Activated CD8-positive, alpha-beta memory T cell treated with anti-CD3 and anti-CD28 coated beads for 1 hour (primary cell): ENCODE measurements at places on chromosomes 7 and 10.

DNA sequence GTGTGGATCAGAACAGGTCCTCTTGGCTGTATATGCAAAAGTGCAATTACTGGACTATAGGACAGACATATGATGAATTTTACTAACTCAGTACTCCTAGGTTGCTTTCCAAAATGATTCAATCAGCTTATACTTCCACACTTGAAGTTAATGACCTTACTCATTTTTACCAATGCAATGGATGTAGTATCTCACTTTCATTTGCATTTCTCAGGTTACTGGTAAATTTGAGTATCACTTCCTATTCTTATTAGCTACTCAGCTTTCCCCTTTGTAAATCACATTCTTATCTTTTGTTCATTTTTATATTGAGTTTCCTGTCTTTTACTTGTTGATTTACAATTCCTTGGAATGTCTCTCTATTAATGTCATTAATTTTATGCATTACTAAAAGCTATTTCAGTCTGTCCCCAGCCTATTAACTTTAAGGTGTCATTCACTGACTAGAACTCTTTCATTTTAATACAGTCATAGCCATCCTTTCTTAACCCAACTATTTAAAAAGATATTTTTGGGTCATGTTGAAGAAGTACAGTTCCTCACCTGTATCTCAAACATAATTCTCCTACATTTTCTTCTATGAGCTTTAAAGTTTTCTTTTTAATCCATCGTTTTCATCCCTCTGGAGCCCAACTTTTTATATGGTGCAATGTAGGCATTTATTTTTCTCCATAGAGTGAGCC, 88.6 kb downstream of the VIM start:
- DNase-seq = no peak

DNA sequence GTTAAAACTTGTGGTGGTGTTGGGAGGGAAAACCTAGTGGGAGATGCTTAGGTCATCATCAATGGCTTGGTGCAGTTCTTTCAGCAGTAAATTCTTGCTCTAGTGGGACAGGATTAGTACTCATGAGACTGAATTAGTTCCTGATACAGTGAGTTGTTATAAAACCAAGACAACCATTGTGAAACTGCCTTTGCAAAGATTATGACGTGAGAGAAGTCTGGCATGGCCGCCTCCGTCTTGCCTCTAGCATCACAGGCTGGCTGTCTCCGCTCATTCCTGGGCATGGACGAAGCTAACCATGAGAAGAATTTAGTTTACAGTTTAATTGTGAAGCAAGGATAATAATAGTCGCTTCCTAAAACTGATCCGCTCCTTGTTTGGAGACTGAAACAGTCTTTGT, 186.4 kb downstream of the KIF20B start:
- no peak for DNase-seq

DNA sequence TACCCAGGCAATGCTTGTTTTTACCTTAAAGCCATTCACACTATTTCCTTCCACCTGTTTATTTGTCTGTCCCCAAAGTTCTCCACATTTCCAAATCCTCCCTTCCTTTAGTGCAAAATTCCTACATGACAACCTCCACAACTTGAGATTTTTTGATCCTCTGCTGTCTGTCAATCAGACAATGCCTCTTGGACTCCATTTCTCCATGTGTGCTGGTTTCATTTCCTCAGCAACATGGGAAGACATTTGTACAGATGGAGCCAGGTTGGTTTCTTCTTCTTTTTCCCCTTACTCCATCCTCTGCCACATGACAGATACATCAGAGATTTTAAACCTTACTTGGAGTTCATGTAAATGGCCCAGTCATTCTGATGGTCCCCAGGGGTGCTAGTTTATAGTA, 19.1 kb upstream of the GIMAP2 start:
- DNase-seq = no peak

DNA sequence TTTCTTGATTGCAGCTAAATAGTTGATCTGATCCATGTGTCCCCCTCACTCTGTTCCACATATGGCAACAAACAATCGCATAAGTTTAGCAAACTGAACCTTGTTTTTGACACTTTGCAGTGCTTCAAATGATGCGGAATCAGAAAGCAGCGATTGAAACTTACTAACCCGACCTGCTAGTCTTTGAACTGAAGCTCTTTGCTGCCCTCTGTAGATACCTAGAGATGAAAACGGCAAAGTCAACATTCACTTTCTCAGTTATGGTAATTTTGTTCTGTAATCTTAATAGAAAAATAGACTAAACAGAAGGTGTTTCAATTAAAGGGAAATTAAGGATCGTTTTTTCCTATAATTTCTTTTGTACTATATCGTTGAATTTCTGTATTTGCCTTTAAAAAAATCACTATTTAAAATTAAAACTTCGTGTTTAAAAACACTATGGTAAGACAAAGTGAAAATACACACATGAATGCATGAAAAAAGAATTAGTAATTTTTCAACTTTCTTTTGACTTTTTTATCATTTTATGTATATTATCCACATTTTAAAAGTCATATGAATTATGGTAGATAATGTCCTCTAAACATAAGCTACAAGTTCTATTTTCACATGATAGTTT, 276.5 kb downstream of the MAGI2 start:
- no peak for DNase-seq

GRCh38 chr7:101746314-101746713, 71.1 kb upstream of the CUX1 start:
- no peak for DNase-seq

- no peak for DNase-seq
These were observed 19.8 kb downstream of the CEP41 start for GRCh38 chr7:130420943-130421578.

DNA sequence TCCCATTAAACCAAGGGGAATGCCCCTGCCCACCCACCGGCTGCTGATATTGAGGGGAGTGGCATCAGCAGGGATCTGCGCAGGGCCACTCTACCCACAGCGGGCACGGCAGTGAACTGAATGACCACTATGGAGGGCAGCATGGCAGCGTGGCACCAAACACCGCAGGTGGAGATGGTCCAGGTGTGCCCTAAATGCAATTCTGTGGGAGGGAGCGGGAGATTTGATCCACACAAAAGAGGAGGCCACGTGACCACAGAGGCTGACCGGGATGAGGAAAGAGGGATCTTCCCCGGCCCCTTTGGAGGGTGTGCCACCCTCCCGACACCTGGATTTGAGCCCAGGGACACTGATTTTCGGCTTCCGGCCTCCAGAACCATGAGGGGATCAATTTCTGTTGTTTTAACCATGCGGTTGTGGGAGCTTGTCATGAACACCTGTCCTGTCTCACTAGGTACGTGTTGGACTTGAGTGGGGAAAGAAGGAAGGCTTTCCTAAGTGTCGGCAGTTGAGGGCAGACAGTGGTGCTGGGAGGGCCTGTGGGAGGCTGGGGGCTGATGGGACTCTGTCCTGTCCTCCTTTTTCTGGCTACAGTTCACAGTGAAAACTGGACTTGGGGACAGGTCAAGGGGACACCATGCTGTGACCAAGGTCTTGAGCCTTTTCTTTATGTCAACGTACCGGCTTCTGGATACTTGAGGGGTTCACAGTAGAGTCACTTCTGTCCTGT, 66.1 kb downstream of the CFAP46 start:
- DNase-seq = no peak

- no peak for DNase-seq
These were observed 20.3 kb downstream of the KLF6 start for GRCh38 chr10:3764626-3765112.

DNA sequence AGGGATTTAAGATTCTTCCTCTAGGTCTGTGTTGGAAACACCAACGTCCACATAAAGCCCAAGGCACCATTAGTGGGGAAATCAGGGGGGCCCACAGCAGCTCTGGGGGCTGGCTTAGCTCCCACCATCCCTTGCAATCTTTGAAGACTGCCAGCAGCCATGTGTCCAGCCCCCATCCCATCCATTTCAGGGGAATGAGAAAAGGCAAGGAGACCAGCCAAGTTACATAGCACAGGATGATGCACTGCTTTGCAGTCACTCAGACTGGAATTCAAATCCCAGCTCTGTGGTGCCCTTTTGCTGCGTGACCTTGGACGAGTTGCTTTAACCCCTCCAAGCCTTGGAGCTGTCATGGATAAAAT, 108.9 kb upstream of the ZMIZ1 start:
- DNase-seq = no peak

DNA sequence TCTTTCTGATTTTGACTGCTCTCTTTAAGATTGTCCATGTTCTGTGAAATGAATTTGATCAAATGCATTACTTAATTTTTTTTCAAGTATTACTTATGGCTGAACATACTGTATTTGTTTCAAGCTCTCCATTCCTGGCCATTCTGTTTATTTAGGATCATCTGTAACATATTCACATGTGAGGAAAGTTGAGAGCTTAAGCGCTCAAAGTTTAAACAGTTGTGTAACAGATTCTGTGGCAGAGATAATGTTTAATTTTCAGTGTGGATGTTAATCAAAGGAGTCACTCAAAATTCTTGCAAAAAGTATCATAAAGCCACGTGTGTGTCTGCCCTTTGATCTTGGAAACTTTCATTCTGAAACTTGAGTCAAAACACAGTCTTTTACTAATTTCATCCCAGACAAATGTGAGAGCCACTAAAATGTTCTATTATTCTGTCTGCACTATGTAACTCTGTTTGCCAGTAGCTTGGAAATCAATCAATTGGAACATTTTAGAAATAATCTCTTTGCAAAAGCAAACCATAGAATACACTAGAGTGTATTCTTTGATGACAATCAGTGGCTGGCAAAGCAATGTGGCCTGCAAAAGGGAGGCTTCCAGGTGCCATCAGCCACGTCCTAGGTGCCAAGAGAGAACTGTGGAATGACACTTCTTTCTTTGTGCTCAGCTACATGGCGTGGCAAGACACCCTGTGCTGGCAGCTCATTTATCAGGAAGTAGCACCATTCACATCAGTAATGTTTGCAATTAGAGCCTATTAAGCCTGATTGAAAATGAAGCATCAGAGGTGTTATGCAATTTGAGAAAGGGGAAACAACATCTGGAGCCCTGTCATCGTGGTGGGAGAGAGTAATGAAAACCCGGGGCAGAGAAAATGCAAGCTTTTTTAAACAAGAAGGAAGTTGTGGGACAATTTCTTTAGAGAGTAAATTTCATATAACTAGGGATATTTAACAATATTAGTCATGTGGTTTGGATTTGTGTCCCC, 40.9 kb downstream of the ARL5B start:
- DNase-seq = no peak

GRCh38 chr7:73769481-73770001, 529 bp downstream of the CLDN3 start:
- DNase-seq = no peak

GRCh38 chr7:2511769-2512168, 7.8 kb upstream of the LFNG start:
- no peak for DNase-seq

DNA sequence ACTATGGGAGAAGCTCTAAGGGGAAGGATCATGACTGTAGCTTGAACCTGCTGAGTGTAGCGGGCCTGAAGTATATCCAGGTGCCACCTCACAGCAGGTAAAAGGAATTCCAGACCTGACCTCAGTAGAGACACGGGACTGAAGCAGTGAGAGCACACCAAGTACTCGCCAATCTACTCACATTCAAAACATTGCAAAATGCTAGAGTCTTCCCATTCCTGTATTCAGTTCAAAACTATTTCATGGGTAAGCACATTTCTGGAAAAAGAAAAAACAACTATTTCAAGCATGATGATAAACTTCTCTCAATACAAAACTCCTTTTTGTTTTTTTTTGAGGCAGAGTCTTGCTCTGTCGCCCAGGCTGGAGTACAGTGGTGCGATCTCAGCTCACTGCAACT, 121.9 kb upstream of the AUTS2 start:
- no peak for DNase-seq

DNA sequence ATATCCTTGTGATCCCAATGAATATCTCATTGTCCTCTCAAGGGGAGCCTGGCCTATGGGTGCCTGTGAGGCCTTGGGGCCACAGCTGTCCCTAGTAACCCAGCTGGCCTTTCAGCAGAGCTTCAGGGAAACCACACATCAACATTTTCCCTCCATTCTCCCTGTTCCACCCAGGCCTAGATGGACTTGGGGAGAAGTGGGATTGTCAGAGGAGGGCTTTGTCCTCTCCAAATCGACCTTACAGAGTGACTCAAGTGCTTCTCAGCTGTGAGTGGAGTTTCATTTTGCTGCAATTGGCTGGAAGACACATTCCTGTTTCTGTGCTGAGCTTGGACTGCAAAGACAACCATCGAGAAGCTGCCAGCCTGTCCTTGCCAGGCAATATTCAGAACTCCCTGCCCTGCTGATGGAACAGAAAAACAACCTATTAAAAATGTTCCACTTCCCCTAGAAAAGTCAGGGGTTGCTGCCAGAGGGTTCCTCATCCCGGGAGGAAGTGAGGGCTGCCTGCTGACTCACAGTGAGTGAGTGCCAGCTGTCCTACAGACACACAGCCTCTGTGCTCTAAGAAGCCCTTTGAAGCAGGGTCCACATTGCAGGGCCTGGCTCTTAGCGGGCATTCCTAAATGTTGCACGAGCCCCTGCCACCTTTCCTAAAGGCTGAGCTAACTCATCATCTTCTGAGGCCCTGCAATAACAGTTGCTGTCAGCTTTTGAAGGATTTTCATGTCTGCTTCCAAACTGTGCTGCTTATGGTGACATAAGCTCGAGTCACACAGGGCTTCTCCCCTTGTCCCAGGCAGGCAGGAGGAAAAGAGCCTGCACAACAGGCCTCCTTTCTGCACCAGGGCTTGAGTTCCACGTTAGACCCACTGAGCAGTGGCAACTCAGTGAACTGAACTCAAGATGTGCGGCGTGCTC, 20.5 kb downstream of the STRA8 start:
- DNase-seq = no peak

DNA sequence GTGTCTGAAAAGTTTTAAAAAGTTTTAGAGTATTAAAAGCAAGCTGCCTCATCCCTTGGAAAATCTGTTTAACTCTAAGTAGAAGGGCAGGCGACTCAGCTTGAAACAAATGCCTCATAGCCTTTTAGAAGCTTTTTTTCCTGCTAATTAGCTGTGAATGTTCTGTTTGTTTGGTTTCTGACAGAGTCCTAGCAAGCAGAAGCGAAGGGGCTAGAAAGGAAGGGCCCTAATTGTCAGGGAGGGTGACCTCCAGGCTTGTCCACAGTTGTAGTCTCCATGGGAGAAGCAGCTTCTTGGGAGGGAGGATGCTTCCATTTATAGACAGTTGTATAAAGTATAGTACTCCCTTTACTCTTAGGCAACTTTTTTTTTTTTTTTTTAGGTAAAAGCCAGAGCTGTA, 90.9 kb downstream of the DNAJC1 start:
- no peak for DNase-seq

GRCh38 chr7:144528536-144529045, 125.1 kb upstream of the NOBOX start:
- no peak for DNase-seq

GRCh38 chr10:102492983-102493382, 9.5 kb downstream of the ACTR1A start:
- DNase-seq = no peak

GRCh38 chr10:122730238-122730637, 30.6 kb upstream of the C10orf120 start:
- DNase-seq = no peak

GRCh38 chr7:132035517-132036362, 479.3 kb upstream of the PODXL start:
- no peak for DNase-seq
